ENCODE measurements at places on chromosomes 2 and 18.

GRCh38 chr2:184695-185094, 79.1 kb downstream of the SH3YL1 start:
- no peak for DNase-seq

- no peak for DNase-seq
Measured at GRCh38 chr2:10255189-10256030, 47.3 kb upstream of the HPCAL1 start.

DNA sequence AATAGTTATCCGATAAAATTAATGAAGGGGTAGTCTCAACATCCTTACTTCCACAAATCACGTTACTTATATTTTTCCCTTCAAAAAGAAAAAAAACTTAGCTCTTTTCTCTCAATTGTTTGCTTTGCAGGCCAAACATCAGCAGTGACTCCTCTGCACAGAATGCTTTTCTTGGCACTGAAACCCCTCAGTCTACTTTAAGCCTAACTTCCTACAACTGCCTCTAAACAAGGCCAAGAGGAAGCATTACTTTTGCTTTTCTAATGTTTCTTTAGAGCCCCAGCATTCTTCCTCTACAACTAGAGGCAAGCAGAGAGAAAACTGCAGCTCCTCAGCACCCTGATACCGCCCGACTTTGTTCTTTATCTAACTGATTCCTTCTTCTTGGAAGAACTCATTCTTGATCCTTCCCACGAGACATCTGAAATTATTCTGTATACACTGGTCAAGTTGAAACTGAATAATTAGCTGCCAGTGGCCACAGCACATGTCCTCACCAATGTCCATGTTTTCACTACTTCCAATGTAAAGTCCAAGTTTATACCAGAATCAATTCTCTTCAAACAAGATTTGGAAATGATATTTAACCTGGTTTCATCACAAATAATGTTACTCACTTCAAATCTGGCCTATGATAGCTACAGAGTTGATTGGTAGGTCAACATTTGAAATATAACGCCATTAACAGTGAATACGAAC, 55.3 kb downstream of the DTNB start:
- DNase-seq = no peak

DNA sequence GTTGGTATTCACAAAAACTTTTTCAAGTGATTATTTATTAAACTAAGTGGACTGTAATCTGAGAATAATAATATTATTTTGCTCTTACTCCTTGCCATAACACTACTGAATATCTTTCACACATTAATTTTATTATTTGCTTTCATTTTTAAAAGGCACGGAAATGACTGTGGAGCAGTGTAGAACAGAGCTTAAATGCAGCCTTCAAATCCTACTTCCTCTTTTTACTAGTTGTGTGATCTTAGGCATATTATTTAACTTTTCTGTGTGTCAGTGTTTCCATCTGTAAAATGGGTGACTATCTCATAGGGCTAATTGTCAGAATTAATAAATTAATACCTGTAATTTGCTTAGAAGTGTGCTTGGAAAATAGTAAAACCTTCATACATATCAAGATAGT, 55.5 kb upstream of the SLC8A1 start:
- no peak for DNase-seq

- no peak for DNase-seq
Measured at GRCh38 chr2:143974262-143974661, 545.7 kb downstream of the ZEB2 start.

- no peak for DNase-seq
Measured at GRCh38 chr2:188204824-188205223, 86.8 kb upstream of the GULP1 start.

DNA sequence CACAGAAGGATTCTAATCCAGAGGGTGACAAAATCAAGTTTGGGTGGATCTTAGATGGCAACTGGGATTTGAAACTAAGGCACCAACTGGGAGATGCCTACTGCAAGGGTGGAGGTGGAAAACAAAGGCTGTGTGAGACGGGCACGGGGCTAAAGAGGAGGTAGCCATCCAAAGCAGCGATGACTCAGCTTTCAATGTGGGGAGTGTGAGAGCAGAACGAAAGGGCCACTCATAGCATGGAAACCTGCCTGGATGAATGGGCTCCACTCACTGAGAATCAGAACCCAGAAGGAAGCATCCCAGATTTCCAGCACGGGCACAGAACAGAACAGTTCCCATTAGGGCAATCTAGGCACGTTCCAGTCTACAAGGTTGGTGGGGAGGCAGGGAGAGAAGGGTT, 159.5 kb downstream of the COL4A4 start:
- DNase-seq = no peak

- no peak for DNase-seq
Measured at GRCh38 chr2:30412684-30413570, 34.1 kb upstream of the LCLAT1 start.

DNA sequence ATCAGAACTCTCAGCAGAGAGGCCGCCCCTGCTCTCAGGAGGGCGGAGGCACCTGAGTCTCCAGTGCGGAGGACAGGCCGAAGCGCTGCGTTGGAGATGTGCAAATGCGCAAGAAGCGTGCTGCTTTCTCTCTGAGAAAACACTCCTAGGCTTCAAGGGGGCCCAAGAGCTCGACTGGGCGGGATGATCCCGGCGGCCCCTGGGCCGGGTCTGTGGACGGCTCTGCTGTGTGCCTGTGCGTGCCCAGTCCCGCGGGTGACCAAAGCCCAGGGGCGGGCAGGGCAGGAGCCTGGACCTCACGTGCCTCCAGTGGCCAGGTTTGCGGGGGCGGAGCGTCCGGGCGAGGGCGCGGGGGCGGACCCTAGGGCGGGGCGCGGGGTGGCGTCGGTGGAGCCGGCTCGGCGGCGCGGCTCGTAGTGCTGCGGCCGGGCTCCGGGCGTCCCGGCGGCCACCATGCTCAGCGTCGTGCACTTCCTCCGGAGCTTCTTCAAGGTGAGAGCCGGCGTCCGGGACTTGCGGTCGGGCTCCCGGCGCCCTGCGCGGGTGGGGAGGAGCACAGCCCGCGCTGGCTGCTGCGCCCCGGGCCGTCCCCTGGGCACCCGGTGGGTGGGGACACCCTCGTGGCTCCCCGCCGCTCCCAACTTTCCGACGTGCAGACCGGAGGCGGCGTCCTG, at the start of gene ARHGEF4:
TSS of gene ARHGEF4 (plus strand) at position 414 of the 674 bp plus-strand sequence. CDS start at position 454, 40 bp downstream.
- DNase-seq = no peak

Measured in CD4-positive, alpha-beta T cell treated with Interleukin-4 for 1 hour (primary cell).